NCI-H526 treated with DMSO at 0.1 percent for 48 hours (cell line): ENCODE measurements at places on chromosomes 12 and 14.
A peak's percentile ranks its signal among the peaks of the same experiment; 100 is the strongest.

DNA sequence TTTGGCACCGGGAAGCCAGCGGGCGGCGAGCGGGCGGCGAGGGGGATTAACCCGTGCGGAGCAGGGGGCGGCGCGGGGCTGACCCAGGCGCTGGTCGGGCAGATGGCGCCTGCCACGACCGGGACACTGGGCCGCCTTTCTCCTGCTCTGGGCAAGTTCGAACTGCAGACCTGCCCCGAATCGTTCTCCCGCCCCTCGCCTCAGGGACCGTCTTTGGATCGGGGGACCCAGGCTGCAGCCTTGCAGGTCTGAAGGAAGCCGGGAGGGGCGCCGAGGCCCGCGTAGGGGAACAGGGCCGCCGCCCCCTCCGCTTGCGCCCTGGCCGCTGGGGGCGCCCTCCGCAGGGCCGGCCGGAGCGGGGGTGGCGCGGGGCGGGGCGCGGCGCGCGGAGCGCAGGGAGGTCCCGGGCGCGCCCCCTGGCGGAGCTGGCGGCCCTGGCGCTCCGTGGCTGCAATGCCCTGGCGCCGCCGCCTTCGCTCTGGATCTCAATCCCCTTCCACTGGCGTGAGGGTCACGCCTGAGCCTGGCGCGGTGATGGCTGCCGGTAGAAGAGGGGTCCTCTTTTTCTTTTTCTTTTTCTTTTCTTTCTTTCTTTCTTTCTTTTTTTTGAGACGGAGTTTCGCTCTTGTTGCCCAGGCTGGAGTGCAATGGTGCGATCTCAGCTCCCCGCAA, 449 bp upstream of the LTBP2 start:
- peak; percentile 31 for DNase-seq

DNA sequence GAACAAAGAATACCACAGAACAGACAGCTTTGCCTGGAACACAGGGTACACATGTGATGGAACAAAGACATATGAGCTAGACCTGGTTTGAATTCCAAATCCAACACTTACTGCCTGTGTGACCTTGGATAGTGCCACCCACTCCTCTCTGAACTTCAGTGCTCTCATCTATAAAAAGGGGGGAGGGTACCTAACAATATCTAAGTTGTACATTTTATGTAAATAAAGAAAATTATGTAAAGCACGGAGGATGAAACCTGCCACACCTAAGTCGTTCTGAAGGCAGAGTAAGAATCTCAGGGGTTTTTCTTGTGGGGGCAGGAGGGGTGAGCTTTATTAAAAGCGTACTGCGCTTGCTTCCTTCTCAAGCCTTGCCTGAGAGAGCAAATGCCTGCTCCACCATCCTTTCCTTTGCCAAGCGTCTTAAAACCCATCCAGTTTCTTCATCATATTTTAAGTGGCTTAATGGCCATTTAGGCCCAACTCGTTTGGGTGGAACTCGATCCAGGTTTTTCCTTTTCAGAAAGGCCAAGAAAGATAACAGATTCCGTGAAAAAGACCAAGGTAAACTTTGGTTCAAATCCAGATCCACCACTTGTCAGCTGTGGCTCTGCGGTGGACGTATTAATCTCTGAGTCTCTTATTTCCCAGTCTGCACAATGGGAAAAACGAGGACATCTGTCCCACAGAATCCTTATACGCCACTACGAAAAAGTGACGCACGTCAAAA, 946 bp downstream of the DDX24 start:
- DNase-seq = no peak

DNA sequence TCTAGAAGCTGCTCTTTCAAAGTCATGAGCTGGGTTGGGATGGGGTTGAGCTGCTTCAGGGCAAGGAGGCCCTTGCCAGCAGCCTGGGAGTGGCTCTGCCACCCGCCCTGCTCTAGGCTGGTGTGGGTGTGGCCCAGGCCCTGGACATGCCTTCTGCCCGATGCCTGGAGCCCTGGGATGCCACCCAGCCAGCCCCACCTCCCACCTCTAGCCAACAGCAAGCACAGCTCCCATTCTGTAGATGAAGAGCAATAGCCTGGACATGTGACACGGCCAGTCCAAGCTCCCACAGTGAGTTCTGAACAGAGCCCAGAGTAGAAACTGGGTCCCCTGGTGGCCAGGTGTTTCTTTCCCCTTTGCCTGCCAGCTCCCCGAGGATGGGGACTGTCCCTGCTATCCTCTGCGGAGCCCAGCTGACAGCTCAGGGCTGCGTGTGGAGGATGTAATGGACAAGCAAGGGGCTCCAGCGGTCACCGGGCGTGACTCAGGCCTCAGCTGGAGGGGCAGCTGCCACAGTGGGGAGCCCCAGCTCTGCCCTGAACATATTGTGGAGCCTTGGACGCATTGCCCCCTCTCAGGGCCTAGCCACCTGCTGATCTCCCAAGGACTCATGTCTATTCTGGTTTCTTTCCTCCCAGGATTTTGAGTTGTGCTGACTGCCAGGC, 165.2 kb downstream of the TSPAN9 start:
- DNase-seq = no peak

- DNase-seq = no peak
These were observed 122.5 kb downstream of the ETV6 start for GRCh38 chr12:11771895-11772502.

DNA sequence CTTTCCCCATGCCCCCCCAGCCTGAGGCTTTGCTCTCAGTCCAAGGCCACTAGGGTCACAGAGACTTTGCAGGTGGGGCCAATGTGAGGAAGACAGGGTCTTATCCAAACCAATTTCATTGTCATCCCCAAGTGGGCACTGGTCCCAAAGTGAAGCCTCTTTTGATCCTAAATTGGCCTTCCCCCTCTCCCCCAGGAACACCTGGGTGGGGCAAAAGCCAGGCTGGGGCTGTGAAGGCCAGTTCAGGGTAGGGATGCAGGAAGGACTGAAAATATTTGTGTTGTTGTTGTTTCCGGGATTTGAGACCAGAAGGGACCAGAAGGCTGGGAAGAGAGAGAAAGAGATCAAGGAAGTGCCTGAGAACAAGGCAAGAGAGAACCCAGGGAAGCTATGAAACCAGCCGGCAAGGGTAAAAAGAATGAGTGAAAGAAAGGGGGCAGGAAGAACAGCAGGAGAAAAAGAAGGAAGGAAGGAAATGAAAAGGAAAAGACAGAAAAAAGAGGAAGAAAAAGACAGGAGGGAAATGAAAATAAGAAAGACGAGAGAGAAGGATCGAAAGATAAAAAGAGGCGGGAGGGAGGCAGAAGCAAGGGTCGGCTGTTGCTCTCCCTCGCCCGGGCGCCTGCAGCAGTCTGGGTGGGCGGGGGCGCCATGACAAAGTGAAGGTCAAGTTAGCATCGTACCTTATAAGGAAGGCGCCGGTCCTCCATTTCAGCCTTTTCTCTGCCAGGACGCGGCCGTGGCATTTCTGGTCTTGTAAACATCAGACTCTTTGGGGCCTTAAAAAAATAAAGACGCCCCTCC, 7.4 kb upstream of the HOXC11 start:
- no peak for DNase-seq

DNA sequence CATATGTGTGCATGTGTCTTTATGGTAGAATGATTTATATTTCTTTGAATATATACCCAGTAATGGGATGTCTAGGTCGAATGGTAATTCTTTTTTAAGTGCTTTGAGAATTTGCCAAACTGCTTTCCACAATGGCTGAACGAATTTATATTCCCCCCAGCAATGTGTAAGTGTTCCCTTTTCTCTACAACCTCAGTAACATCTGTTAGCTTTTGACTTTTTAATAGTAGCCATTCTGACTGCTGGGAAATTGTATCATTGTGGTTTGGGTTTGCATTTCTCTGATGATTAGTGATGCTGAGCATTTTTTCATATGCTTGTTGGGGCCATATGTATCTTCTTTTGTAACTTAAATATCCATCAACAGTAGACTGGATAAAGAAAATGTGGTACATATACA, 9.4 kb downstream of the OR6C68 start:
- no peak for DNase-seq

- no peak for DNase-seq
These were observed 2.6 kb downstream of the PDE6H start for GRCh38 chr12:14975457-14975856.

DNA sequence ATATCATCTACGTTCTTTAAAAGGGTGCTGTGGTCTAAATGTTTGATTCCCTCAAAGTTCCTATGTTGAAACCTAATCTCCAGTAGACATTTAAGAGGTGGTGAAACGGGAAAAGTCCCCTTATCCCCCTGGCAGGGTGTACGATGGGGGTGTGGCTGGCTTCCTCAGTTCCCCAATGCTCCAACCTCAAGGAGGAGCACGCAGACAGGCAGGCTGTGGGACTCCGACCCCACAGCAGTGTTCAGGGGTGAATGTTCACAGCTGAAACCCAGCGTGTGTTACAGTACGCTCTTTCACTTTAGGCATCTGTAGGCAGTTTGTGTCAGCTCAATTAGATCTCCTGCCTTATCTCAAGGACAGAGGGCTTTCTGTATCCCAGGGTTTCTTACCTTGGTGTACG, 73.2 kb downstream of the SEC23A start:
- no peak for DNase-seq

GRCh38 chr12:3125674-3126073, 48.5 kb downstream of the TSPAN9 start:
- no peak for DNase-seq

DNA sequence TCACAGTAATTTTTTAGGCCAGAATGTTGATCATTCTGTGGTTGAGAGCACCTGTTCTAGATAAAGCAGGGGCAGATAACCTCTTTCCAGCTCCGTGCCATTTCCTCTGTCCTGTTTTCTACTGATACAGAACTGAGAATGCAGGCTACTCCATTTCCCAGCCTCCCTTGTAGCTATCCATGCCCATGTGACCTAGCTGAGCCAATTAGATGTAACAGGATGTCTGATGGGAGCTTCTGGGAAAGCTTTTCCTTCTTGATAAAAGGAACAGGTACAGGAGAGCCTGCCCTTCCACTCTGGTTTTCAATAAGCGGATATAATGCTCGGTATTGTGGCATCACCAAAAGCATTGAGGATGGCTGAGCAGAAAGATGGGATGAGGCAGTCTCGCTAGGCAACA, 54.2 kb downstream of the LRRC74A start:
- no peak for DNase-seq

- no peak for DNase-seq
These were observed 315.8 kb downstream of the RGS6 start for GRCh38 chr14:72247896-72248465.

- DNase-seq = no peak
These were observed 1.3 kb upstream of the P3H3 start for GRCh38 chr12:6826734-6827436.

- no peak for DNase-seq
These were observed 1.3 kb downstream of the FAM222A start for GRCh38 chr12:109714913-109715244.

DNA sequence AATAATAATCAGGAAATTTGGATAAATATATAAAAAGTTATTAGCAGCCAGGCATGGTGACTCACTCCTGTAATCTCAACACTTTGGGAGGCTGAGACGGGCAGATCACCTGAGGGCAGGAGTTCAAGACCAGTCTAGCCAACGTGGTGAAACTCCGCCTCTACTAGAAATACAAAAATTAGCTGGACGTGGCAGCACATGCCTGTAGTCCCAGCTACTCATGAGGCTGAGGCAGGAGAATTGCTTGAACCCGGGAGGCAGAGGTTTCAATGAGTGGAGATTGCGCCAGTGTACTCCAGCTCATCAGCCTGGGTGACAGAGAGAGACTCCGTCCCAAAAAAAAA, 64.5 kb downstream of the SYT1 start:
- no peak for DNase-seq

DNA sequence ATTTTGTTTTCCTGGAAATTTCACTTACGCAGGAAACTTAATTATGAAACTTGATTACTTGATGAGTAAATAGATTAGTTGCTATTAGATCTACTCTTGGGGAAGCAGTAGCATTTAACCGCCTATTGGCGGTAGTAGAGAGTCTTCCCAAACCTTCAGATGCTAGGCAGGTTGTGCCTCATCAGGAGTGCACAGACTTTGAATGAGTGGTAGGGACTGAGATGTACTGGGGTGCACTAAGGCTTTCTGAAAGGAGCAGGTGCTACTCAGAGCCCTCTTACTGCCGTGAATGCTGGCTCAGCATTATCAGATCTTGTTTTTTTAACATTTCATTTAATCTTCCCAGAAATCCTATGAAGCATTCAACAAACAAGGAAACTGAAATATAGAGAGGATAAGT, 7.7 kb downstream of the GATC start:
- peak; percentile 14 for DNase-seq

DNA sequence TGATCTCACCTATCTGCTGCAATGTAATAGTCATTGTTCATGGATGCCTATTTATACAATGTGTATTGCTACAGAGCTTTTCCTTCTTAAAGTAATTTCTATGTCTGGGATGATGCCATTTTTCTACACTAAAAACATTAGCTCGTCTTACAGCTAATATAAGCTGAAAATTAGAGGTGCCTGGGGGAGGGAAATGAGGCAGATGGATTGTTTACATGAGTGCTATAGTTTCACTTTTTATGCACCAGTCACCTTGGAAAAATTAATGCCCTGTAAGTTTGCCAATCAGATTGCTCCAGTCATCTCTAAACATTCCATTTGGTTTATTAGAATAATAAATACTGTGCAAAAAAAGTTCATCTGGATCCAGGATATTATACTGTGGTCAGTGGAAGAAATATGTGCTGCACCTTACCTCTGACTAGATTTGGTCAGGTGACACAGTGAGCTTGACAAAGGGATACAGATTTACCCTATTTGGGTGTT, 436.2 kb downstream of the RAD51B start:
- DNase-seq = no peak

DNA sequence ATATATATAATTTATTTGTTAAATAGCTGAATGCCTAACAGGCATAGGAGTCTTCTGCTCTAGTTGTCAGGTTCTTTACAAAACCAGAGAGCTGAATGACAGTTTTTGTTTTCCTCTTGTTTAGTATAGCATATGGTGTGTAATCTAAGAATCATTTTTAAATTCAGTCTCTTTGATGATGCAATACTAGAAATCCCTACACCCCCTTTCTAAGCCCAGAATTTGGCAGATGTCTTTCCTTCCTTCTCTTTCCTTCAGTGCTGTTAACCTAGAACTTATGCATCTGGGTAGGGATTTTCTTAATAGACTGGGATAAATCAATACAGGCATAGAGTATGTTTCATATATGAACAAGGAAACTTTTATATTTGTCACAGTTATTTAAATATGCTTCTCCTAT, 198.1 kb downstream of the KCNH5 start:
- no peak for DNase-seq

- DNase-seq = no peak
These were observed 34.7 kb upstream of the AMIGO2 start for GRCh38 chr12:47114481-47114892.

- DNase-seq = no peak
These were observed 44.0 kb upstream of the EAPP start for GRCh38 chr14:34583525-34583924.

DNA sequence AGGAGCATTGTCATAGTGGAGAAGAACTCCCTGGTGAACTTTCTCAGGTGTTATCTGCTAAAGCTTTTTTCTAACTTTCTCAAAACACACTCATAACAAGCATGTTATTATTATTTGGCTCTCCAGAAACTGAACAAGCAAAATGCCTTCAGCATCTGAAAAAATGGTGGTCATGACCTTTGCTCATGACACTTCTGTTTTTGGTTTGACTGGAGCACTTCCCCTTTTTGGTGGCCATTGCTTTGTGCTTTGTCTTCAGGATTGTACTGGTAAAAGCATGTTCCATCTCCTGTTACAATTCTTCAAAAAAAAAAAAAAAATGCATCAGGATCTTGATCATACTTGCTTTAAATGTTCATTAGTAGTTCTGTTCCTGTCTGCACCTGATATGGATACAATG, 1241.6 kb upstream of the USP15 start:
- no peak for DNase-seq
